GM23338 (cell line): ENCODE measurements at places on chromosomes 12 and 14. TPM values are rescaled to one million over a fixed set of nuclear protein-coding genes. Genes with fewer than 3 reads are reported as not detected.
A peak's percentile ranks its signal among the peaks of the same experiment; 100 is the strongest.

GRCh38 chr14:64053694-64054669 is 201.2 kb downstream of the SYNE2 start:
- H3K27me3 ChIP-seq, result no peaks in the 10 kb centered on the region
- H3K27ac ChIP-seq, result no peak overlapping the region
- no peak overlapping the region for H3K4me3 ChIP-seq
- no peak for DNase-seq
- H3K4me1 ChIP-seq, result peaks cover 9% of the 10 kb centered on the region; the same call in 1 of the 2 replicates

DNA sequence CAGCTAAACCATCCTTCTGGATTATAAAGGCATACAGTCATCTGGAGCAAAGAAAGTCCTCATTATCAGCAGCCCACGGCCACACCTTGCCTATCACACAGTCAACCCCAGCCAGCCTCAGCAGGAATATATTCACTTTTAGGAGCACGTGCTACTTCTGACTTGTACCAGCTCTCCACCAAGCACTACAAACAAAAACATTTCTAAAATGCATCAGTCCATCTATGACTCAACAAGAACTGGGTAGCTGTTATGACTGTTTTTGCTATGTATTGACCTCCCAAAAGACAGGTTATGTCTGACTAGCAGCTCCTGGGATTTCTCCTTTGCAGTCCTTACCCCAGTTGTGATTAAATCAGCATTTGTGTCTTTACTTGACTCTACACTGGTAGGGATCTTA is 31.2 kb downstream of the NUAK1 start:
- no peaks in the 10 kb centered on the region for H3K36me3 ChIP-seq
- H3K27ac ChIP-seq, result peak overlapping the region; percentile 91
- H3K27me3 ChIP-seq, result no peaks in the 10 kb centered on the region

- peaks cover 12% of the 10 kb centered on the region for H3K4me1 ChIP-seq
- no peaks in the 10 kb centered on the region for H3K36me3 ChIP-seq
- peak; percentile 40 for DNase-seq
- H3K27ac ChIP-seq, result no peak overlapping the region
- H3K27me3 ChIP-seq, result no peaks in the 10 kb centered on the region
These were observed 19.3 kb upstream of the PCNX1 start for GRCh38 chr14:70887737-70888499.

- H3K4me3 ChIP-seq, result no peak overlapping the region
- H3K27me3 ChIP-seq, result no peaks in the 10 kb centered on the region
- DNase-seq, result no peak
- no peak overlapping the region for H3K27ac ChIP-seq
- H3K36me3 ChIP-seq, result no peaks in the 10 kb centered on the region; the same call in 1 of the 2 replicates
- no peaks in the 10 kb centered on the region for H3K4me1 ChIP-seq
These were observed 9.7 kb upstream of the CFAP251 start for GRCh38 chr12:121908702-121909101.

- H3K4me1 ChIP-seq, result peaks cover 6% of the 10 kb centered on the region; the same call in 1 of the 2 replicates
- DNase-seq, result no peak
- no peak overlapping the region for H3K4me3 ChIP-seq
- H3K36me3 ChIP-seq, result no peaks in the 10 kb centered on the region
- no peak overlapping the region for H3K27ac ChIP-seq
- H3K27me3 ChIP-seq, result no peaks in the 10 kb centered on the region
These were observed 330.2 kb downstream of the DPF3 start for GRCh38 chr14:72563676-72564075.

DNA sequence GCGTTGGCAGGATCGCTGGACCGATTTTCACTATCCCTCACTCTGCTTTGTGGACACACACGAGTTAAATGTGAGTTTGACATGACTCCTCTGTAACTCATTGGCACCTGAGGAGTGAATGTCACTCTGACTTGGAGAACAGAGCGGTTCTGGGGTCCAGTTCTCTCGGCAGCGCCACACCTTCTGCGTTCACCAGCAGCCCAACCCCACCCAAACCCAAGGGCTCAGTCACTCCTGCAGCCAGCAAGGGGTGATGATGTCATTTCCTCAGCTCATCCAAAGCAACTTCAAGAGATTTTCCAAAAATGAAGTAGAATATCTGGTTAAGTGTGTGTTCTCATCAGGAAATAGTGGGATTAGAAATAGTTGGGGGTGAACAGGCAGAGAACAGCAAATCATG is 36.3 kb downstream of the ADGRD1 start:
- no peaks in the 10 kb centered on the region for H3K36me3 ChIP-seq
- H3K27me3 ChIP-seq, result no peaks in the 10 kb centered on the region
- no peaks in the 10 kb centered on the region for H3K4me1 ChIP-seq
- no peak overlapping the region for H3K4me3 ChIP-seq

DNA sequence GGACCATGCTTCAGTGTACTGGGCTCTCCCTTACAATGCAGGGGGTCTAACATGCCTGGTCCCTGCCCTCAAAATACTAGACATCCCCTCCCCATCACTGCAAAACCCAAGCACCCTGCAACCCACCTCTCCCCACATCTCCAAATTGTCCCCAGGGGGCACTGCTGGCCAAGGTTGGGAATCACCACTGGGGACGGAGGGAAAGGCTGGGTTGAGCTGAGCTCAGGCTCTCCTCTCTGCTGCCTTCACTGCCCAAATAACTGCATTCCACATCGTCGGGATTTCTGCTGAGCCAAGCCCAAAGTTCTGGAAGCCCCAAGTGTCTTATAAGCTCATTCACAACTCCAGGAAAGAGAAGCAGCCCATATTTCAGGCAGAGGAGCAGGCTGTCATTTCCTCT is 69.6 kb downstream of the NT5DC3 start:
- H3K4me1 ChIP-seq, result peaks cover 10% of the 10 kb centered on the region; the same call in 1 of the 2 replicates
- no peaks in the 10 kb centered on the region for H3K27me3 ChIP-seq
- H3K27ac ChIP-seq, result no peak overlapping the region
- no peak overlapping the region for H3K4me3 ChIP-seq
- H3K36me3 ChIP-seq, result no peaks in the 10 kb centered on the region

DNA sequence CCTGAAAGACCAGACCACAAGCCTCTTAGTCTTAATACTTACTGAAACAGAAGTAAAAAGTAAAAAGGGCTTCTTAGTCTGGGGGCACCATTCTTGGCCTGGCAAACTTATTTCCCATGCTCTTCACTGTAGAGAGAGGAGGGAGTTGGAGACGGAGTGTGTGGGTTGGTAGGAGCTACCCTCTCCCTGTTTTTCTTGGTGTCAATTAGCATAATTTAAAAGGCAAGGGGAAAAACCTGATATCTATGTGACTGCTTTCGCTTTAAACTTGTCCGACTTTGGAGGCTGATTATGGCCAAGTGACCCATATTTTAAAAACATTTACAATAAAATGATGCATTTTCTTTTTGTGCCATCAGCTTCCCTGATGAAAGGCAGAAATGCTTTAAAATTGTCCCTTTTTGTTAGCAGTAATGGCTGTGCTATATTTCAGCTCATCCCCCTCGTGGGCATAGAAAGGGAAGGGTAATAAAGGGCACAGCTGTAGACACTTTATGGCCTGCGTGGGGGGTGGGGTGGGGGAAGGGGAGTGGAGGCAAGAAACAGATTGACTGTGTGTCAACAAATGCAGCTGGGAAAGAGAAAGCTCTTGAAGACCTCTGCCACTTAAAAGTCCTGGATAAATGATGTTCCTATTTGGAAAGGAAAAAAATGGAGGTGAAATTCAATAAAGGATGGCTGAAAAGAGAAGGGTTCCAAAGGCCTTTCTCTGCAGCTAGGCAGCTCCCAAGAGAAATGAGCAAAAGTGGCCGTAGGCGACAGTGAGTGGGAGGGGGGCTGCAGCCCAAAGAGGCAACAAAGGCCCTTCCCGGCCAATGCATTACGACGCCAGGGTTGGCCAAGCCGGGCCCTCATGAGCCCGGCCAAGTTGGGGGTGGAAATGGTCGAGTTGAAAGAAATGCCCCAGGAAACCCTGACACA is 57.5 kb upstream of the TMEM263 start:
- H3K27me3 ChIP-seq, result peaks cover 16% of the 10 kb centered on the region
- no peak for DNase-seq
- no peak overlapping the region for H3K4me3 ChIP-seq
- H3K27ac ChIP-seq, result no peak overlapping the region

DNA sequence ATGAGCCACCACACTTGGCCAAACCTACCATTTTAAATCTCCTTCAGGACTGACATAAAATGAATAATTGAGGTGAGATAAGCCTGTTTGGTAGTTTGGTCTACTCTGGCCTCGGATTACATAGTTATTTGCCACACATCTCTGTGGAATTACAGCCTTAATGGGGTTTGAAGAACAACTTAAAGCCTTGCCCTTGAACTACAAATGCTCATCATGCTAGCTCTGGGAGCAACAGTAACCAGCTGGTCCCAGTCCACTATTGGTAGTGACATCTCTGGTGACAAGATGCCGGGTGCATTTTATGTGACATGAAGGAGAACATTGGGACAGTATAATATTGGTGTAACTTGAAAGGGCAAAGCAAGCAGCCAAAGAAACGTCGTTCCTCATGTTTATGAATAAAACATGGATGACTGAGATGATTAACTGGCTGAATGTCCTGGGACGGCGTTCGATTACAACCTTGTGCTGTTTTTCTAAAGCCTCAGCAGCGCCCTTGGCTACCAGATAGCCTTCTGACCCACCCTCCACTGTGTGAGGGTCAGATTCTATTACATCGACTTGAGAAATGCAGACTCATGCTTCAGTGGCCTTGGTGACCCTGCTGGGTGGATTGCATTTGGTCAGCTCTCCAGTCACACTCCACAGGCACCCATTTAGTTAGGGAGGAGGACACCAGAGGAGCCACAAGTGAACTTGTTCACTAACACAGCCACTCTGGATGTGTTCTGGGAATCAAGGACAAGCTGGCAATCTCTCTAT is 41.5 kb downstream of the BEST3 start:
- no peaks in the 10 kb centered on the region for H3K4me1 ChIP-seq
- no peaks in the 10 kb centered on the region for H3K36me3 ChIP-seq
- H3K4me3 ChIP-seq, result no peak overlapping the region
- H3K27me3 ChIP-seq, result no peaks in the 10 kb centered on the region
- H3K27ac ChIP-seq, result no peak overlapping the region

DNA sequence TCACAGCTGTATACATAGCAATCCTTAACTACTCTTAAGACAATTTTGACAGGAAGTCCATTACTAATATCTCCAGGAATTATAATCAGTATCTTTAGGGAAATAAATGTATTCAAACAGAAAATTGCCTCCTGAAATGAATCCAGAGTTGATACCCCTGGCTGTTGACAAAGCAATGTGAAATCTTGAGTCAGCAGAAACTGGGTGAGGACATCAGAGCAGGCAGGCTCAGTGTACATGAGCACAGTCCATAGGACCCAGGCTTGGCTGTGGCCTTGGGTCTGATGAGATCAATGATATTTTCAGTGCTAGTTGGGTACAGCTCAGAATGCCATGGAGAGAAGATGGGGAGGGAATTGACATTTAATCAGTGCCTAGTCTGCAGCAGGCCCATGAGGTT is 151.3 kb downstream of the SLC15A4 start:
- H3K4me1 ChIP-seq, result no peaks in the 10 kb centered on the region
- no peak overlapping the region for H3K4me3 ChIP-seq
- DNase-seq, result no peak
- no peaks in the 10 kb centered on the region for H3K27me3 ChIP-seq
- H3K36me3 ChIP-seq, result 0 out of 2 replicates have a peak, but pooled peaks cover 8% of the 10 kb centered on the region

DNA sequence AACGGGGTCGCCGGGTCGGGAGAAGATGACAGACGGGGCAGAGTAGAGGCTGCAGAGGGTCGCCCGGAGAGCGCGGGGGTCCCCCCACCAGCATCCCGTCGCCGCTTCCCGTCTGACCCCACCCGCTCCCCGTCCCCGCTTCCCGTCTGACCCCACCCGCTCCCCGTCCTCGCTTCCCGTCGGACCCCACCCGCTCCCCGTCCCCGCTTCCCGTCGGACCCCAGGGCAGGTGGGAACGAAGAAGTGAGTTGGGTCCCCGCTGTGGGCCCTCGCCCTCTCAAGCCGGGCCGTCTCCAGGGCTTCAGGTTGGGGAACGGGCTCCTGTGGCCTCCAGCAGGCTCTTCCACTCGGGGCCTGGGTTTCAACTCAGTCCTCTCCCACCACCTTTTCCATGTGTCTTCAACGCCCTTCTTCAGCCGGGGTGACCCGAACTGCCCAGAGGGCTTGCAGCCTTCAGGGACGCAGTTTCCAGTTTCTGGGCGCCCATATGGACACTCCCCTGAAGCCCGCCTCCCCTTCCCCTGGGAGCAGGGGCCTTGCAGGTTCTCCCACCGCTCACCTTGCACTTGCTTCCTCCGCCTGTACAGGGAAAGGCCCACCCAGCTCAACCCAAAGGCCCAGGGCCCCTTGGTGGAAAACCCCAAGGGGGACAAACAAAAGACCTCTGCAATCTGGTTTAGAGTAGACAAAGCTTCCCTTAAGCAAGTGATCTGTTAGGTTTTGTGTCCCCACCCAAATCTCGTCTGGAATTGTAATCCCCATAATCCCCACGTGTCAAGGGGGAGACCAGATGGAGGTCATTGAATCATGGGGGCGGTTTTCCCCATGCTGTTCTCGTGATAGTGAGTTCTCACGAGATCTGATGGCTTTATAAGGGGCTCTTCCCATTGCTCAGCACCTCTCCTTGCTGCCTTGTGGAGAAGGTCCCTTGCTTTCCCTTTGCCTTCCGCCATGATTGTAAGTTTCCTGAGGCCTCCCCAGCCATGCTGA is 66.5 kb downstream of the TNFAIP2 start:
- peaks cover 40% of the 10 kb centered on the region for H3K27me3 ChIP-seq
- H3K36me3 ChIP-seq, result no peaks in the 10 kb centered on the region
- no peak overlapping the region for H3K27ac ChIP-seq
- peak; percentile 36 for DNase-seq
- peaks cover 21% of the 10 kb centered on the region for H3K4me1 ChIP-seq
- peak overlapping the region; percentile 69 for H3K4me3 ChIP-seq

DNA sequence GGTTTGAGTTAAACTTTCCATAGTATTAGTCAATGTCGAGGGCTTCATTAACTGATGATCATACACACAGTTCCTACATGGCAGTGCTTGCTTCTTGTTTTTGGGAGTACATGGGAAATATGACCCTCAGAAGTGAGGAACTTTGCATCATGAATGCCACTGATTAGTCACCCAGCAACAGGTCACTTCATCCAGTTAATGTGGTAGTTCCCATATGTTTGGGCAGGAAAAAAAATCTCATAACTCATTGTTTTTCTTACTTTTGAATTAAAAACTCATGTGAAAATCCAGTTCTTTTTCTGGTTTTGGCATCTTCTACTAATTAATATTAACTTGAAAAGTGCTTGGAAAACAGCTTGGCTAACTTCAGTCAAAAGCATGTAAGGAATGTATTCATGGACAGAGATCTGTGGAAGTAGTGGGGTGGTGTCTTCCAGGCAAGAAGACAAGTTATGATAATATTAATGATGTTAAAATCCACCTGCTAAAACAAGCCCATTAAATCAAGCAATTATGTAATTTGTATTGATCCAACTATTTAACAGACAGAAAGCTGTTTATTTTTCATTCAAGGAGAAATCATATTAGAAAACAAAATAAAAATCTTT is 309.1 kb upstream of the NAV3 start:
- DNase-seq, result no peak
- H3K36me3 ChIP-seq, result no peaks in the 10 kb centered on the region
- H3K27me3 ChIP-seq, result no peaks in the 10 kb centered on the region
- no peak overlapping the region for H3K4me3 ChIP-seq
- no peak overlapping the region for H3K27ac ChIP-seq

Gene LRRIQ1
- total RNA-seq, result 0.47 and 1.4 TPM in 2 replicates

Gene APOF
- not detected in 2 replicates for total RNA-seq

Gene SELPLG
- 0.56 TPM in 1 of 2 replicates, not detected in the other for total RNA-seq

Gene KRT5
- total RNA-seq, result not detected in 2 replicates

Gene HNF1A
- total RNA-seq, result not detected in 2 replicates
